Activated gamma-delta T cell treated with Interleukin-2 at 50 U/mL for 16 hours (primary cell): ENCODE measurements at places on chromosomes 11 and 22.

DNA sequence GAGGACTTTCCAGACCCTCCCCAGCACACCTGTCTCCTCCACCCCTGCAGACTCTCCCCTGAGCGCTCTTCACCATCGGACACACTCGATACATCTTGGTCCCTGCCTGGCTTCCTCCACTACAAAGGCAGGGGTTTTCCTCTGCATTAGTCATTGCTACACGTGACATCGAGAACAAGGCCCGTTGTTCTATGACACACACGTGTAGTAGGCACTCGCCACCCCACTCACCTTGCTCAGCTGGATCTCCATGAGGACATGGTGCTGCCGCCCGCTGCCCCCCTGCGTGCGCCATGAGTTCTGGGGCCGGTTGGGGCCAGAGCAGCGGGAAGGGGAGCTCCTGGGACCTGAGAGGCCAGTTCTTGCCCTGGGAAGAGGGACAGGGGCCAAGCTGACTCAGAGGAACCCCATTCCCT is 16.7 kb downstream of the ATG2A start:
- peak; percentile 57 for DNase-seq

GRCh38 chr11:69095300-69095699 is 46.6 kb downstream of the TPCN2 start:
- DNase-seq: no peak

GRCh38 chr22:49406879-49407587 is 420.6 kb downstream of the BRD1 start:
- no peak for DNase-seq

GRCh38 chr11:22491555-22492225 is 133.9 kb downstream of the FANCF start:
- DNase-seq: no peak

DNA sequence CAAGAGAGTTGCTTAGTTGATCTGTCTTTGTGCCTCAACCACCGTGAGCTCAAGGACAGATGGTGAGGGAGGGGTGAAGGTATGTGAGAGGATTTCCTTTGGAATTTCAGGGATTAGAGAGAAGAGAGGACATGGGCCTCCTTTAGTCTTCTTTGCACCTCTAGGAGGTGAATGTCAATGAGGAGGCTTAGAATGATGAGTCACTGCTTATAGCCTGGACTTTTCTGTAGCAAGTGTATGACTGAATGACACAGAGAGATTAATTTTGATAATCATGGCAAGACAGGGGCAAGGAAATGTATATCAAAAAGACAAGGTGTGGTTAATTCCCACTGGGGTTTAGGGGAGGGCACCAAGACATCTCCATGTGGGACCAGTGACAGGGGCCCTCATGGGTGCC is 947.3 kb upstream of the TENM4 start:
- no peak for DNase-seq

GRCh38 chr11:69504576-69505335 is 23.3 kb downstream of the LINC01488 start:
- no peak for DNase-seq

DNA sequence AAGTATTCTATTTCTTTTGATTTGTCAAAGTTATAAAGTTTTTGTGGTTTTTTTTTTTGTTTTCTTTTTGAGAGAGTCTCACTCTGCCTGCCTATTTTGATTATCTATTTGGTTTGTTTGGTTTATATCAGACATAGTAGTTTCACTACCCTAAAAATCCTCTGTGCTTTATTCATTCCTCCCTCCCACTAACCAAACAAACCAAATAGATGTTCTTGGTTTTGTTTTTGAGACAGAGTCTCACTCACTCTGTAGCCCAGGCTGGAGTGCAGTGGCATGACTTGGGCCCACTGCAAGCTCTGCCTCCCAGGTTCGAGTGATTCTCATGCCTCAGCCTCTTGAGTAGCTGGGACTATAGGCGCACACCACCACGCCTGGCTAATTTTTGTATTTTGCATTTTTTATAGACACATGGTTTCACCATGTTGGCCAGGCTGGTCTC is 67.9 kb downstream of the ENTHD1 start:
- no peak for DNase-seq

GRCh38 chr11:122746050-122746478 is 90.5 kb downstream of the UBASH3B start:
- peak; percentile 47 for DNase-seq

GRCh38 chr22:29073618-29074275 is 912 bp downstream of the KREMEN1 start:
- no peak for DNase-seq

DNA sequence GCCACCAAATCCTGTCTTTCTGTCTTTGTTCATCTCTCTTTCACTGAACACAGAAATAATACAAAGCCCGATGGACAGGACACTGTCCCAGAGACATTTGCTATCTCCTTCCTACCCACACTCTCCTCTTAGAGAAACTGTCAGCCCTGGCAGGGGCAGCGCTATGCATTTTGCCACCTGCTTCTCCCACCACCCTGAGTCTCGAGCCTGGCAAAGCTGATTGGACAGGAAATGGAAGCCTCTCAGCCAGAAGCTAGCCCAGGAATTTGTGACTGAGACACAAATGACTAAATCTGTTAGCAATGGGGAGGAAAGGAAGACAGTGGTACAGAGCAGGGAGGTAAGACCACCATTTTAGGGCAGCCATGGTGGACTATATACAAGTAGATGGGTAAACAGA is 14.9 kb upstream of the GALNT18 start:
- no peak for DNase-seq

GRCh38 chr11:127042445-127042844 is 41.9 kb upstream of the KIRREL3 start:
- DNase-seq: no peak

DNA sequence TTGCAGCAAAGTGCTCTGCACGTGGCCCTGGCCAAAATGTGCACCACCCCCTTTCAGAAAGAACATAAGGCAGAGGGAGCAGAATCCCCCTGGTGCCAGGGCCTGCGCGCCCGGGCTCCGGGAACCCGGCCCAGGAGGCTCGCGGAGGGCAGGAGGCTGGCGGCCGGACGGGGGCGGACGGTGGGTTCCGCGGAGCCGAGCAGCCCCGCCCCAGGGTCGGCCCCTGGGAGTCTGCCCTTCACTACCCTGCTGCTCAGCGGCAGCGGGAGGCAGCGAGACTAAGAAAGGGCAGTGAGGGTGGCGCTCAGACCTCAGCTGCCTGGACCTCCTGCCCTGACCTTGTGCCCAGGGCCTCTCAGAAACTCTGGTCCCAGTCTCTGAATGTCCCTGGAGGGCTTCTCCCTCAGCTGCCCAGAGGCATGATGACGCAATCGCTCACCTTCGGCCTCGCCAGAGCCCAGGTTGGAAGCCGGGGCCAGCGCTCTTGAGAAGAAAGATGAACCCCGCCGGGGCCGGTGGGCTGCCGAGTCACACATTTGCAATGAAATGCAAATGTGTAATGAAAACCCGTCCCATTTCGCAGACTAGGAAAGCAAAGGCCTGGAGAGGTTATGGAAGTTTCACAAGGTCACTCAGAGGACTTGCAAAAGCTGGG is 1.1 kb upstream of the CLMP start:
- no peak for DNase-seq

- DNase-seq: no peak
These were observed 12.6 kb upstream of the SPON1 start for GRCh38 chr11:13949876-13950275.

GRCh38 chr22:18109410-18110193 is 1.0 kb upstream of the TUBA8 start:
- no peak for DNase-seq

DNA sequence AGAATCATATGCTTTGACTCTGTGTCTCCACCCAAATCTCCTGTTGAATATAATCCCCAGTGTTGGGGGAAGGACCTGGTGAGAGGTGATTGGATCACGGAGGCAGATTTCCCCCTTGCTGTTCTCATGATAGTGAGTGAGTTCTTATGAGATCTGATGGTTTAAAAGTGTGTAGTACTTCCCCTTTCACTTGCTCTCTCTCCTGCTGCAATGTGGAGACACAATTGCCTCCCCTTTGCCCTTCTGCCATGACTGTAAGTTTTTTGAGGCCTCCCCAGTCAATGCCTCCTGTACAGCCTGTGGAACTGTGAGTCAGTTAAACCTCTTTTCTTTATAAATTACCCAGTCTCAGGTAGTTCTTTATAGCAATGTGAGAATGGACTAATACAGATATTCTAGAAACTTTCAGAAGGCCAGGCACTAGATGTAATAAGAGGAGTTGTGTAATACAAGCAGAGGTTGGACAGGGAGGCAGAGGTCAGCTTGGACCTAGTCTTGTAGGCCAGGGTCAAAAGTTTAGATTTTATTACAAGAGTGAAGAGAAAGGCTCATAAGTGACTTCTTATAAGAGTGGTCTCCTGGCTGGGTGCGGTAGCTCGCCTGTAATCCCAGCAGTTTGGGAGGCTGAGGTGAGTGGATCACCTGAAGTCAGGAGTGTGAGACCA is 9.3 kb upstream of the SERPING1 start:
- no peak for DNase-seq

DNA sequence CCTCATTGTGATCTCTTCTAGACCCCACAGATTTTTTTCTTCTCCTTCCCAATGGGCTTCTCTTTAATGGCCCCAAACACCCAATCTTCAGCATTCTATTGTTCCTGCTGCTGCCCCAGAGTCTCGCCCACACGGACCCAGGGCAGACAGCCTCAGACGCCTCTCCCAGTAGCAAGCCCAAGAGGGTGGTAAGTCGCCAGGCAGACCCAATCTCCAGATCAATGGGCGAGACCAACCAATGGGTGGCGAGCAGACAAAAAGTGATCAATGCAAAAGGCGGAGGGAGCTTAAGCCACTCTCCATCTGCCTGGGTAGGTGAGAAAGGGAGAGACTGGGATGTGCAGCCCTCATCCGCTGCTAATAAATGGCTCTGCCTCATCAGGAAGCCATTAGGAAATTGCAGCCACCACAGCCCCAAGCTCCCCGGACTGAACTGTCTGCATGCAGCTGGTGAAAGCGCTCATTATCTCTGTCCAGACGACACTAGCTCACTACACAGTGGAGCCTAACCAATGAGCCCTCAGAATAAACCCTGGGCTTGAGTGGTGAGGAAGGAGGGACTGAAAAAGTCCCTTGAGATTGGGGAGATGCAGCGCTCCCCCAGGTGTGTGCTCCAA is 81.8 kb downstream of the ETS1 start:
- no peak for DNase-seq

DNA sequence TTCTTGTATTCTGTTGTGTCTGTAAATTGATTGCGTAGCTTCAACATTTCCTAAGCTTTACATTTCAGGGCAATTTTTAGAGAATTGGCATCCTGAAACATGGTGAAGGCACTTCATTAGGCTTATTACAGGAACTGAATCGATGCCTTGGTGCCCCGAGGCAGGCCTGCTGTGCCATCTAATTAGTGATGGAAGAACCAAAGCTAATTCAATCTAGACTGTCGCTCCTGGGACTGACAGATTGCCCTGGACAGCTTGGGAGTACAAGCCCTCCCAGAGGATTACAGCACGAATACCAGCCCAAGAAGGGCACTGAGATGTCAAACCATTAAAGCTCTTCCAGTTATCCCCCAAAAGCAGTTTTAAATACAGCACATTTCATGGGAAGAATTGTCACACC is 243.2 kb upstream of the ZC3H12C start:
- DNase-seq: no peak

DNA sequence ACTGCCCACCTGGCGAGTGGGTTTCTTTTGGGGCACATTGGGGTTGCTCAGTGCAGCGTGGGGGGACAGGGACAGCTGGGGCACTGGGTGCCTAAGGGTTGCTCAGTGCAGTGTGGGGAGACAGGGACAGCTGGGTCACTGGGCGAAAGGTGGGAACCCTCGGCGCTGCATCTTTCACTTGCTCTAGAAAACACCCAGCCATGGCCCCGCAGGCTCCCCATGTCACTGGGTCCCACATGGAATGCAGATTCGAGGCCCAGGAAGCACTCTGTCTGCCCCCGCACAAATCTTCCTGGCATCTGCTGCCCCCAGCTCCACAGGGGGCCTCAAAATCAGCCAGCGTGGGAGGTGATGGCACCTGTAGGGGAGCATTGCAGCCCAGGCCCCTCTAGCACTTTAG is 229.3 kb downstream of the BRD1 start:
- no peak for DNase-seq

GRCh38 chr11:121113611-121114010 is 12.6 kb downstream of the TECTA start:
- no peak for DNase-seq

GRCh38 chr11:65814131-65814985 is 19.4 kb upstream of the SNX32 start:
- no peak for DNase-seq

GRCh38 chr11:69746752-69747742 is 28.1 kb downstream of the FGF4 start:
- no peak for DNase-seq

- DNase-seq: no peak
These were observed 13.3 kb upstream of the SH3BP1 start for GRCh38 chr22:37626144-37626543.

- DNase-seq: no peak
These were observed 210.7 kb downstream of the METTL15 start for GRCh38 chr11:28318871-28319270.

GRCh38 chr22:30694640-30695350 is at the start of gene OSBP2:
OSBP2 (plus strand) TSS chr22:30694874; CDS start chr22:30694910, 36 bp downstream.
- peak; percentile 23 for DNase-seq

DNA sequence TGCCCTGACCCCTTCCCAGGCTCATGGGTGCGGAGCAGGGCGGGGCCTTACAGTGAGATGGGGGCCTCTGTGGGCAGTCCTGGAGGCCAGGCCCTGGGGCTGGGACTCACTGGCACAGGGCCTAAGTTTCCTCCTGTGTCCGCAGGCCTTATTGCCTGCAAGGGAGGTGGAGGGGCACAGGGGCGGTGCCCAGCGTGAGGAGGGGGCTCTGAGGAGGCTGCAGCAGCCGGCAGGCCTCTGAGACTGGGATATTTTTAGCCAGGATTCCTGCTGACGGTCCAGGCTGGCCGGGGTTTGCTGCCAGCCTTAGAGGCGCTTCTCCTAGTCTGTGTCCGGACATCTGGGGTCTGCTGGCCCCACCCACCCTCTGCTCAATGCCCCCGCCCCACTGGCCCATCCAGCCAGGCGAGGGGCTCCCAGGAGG is 5.7 kb upstream of the RTN4R start:
- DNase-seq: no peak

DNA sequence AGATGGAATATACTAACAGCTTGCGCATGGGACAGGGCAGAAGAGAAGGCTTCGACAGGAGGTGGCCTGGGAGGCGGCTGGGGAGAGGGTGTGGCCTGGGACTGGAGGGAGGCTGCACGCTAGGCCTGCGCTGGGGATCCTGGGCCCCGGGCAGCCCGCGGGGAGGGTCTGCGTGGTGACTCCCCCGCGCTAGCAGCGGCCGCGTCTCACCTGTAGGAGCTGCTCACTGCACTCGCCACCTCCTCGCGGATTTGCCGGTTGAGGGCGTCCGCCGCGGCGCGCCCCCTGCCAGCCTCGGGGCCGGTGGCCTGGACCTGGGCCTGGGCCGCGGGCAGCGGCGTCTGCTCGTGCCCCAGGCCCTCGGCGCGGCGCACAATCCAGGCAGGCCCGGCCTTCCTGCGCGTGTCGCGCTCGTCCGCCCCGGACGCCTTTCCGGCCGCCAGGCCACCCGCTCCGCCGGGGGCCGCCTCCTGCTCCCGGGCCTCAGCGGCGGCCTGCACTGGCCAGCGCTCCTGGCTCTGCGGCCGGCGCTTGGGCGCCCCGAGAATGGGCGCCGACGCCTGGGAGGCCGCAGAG is 1.5 kb downstream of the MAP6 start:
- no peak for DNase-seq
